Stimulated activated CD4-positive, alpha-beta T cell treated with anti-CD3 and anti-CD28 coated beads, Interleukin-2, amount 100 ng/mL, for 24 hours (primary cell): ENCODE measurements at places on chromosomes 11 and 22.

DNA sequence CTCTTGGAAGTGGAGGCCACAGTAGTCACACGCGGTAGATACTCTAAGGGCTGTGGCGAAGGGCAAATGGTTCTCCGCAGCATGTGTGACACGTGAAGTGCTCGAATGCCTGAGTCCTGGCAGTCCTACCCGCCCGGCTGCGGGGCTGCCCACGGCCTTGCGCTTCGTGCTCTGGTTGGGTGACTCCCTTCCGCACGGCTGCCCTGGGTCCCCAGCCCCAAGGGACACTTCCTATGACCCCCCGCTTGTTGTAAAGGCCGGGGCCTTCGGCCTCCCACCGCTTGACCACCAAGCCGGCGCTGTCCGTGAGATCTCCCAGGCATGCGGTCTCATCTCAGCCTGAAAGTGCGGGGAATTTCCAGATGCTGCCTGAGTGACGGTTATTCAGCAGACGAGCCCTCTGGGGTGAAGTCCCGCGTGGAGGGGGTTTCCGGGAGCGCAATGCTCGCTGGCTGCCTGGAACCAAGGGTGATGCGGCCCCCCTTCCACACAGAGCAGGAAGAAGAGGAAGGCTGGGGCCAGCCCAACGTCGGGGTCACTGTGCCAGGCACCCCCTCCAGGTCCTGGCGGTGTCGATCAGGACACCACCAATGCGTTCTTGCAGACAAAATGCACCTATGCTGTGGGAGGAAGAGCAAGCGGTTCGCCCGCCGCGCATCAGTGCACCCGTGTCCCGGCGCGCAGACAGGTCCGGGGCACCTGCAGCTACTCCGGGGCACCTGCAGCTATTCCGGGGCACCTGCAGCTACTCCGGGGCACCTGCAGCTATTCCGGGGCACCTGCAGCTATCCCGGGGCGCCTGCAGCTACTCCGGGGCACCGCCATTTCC, 171.2 kb downstream of the OPCML start:
- no peak for DNase-seq

- DNase-seq, result no peak
Observed at GRCh38 chr11:64759722-64760719, at the start of gene PYGM. Gene PYGM, minus strand, starts transcription at chr11:64759974. Its CDS starts 76 bp downstream, at chr11:64759898.

- DNase-seq, result no peak
Observed at GRCh38 chr22:25741692-25742626, at the start of gene MYO18B. Gene MYO18B, plus strand, starts transcription at chr22:25742188. Its CDS starts 18,905 bp downstream, at chr22:25761093.

GRCh38 chr11:131311776-131312514, 58.5 kb upstream of the NTM start:
- DNase-seq, result no peak

- no peak for DNase-seq
Observed at GRCh38 chr11:78762105-78762504, 187.4 kb upstream of the NARS2 start.

- no peak for DNase-seq
Observed at GRCh38 chr11:16793009-16793408, 54.6 kb downstream of the C11orf58 start.

- no peak for DNase-seq
Observed at GRCh38 chr11:126963603-126964363, 36.8 kb downstream of the KIRREL3 start.

DNA sequence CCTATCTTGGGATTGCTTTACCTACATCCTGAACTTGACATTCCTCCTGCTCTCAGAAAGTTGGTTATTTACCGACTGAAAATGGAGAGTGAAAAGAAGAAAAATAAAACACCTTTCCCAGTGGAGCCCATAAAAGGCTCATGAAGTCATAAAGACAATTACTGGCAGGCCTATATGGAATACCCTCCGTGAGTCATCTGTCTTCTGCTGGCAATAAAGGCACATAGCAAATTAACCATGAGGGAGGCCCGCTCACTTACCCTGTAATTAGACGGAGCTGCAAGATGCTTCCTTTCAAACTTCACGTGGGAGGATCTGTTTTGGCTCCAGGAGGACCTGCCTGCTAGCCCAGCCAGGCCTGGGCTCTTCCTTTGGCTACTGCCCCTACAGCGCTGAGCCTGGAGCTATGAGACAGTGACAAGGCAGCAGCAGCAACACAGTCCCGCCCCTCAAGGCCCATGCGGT, 540.4 kb downstream of the BUD13 start:
- no peak for DNase-seq

DNA sequence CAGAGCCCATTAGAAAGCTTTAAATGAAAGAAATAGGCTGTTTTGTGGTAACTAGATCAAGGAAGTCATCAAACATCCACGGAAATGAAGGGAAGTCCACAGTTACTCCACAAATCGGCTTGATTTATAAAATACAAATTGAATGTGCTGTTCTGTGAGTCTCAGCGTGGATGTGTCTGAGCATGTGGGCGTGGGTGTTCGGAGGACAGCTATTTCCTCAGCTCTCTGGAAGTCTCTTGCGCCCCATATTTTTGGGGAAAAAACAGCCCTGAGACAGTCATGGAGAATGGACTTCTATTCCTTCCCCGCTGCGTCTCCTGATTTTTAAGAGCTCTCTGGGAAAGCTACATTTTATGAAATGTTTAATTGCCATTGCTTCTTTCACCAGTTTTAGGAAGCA, 144.4 kb downstream of the EFCAB6 start:
- no peak for DNase-seq

DNA sequence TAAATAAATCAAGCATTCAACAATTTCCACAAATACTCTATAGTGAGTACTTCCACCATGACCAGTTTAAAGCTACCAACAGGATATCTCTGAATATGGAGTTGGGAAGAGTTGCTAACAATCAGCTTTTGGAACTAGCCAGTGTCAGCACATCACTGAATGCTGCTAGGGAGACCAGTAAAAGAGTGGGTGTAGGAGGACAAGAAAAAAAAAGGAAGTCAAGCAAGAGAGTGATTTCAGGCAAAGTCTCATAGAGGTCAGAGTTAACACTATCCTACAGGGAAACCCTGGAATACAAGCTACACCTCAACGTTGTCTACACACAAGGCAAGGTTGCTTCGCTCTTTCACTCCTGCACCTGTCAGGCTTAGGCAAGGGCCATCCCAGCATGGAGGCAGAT, 24.2 kb downstream of the EIF3F start:
- DNase-seq, result no peak

GRCh38 chr11:82818409-82819043, 81.7 kb downstream of the PRCP start:
- DNase-seq, result no peak

GRCh38 chr11:73154178-73154577, 12.1 kb upstream of the FCHSD2 start:
- DNase-seq, result no peak

- DNase-seq, result no peak
Observed at GRCh38 chr11:90930252-90930651, 707.4 kb upstream of the CHORDC1 start.

- no peak for DNase-seq
Observed at GRCh38 chr11:26399336-26399735, 67.4 kb downstream of the ANO3 start.

GRCh38 chr22:29786031-29786430, 18.9 kb downstream of the UQCR10 start:
- no peak for DNase-seq

GRCh38 chr22:17672417-17672991, 33.9 kb downstream of the BCL2L13 start:
- DNase-seq, result peak; percentile 6

DNA sequence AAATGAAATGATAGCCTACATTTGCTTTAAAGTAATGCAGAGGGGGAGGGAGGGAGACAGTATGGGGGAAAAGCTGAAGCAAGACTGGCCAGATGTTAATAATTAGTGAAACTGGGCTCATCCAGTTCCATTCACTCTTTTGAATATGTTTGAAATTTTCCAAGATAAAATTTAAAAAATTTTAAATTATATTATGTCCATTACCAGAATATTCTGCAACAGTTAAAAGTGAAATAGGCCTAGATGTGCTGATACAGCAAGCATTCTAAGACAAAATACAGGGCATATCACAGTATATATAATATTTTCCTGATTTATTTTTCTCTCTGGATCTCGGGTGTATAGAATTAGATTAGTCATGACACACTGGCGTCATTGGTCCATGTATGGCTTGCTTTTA, 13.6 kb upstream of the ZNRF3 start:
- no peak for DNase-seq

GRCh38 chr11:112583261-112583893, 322.7 kb upstream of the PLET1 start:
- DNase-seq, result no peak

GRCh38 chr11:45021001-45021400, 70.3 kb upstream of the TP53I11 start:
- no peak for DNase-seq

DNA sequence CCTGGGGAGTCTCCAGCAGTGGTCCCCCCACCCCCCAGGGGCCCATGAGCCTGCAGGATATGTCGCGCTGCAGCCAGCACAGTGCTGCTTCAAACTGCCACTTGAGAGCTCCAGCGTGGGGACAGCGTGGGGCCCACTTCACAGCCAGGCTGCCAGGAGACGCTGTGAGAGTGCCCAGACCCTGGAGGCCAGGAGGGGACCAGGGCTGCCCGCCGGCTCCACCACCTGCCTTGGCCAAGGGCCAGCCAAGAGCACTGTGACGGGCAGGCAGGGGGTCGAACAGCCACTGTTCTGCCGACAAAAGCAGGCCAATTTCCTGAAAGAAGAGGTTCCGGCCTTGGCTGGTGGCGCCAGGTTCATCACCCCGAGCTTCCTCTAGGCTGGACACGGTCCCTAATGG, 60.2 kb downstream of the FLRT1 start:
- no peak for DNase-seq

GRCh38 chr22:27264184-27264583, 537.4 kb downstream of the MN1 start:
- no peak for DNase-seq

DNA sequence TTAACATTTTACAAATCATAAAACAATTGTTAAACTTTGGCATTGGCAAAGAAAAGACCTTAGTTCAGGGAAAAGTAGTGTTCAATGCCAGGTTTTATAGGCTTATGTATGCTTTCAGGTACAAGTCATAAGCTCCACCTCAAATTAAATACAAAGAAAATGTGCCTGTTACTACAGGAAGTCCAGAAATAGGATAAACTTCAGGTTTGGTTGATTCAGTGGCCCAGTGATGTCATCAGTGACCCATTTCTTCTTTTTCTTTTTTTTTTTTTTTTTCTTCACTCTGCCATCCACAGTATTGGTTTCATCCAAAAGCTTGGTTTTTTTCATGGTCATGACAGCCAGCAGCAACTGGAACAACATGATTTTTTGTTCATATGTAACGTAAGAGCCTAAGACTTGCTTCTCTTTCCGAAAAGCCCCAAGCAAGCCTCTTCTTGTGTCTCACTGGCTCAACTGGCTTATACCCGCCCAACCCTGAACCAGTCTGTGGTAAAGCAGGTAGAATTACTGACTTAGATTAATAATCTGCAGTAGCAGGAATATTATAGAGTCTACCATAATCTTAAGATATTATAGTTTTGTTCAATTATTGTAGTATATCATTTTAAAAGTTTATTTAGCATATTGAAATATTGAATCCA, 46.2 kb downstream of the TTC17 start:
- no peak for DNase-seq

DNA sequence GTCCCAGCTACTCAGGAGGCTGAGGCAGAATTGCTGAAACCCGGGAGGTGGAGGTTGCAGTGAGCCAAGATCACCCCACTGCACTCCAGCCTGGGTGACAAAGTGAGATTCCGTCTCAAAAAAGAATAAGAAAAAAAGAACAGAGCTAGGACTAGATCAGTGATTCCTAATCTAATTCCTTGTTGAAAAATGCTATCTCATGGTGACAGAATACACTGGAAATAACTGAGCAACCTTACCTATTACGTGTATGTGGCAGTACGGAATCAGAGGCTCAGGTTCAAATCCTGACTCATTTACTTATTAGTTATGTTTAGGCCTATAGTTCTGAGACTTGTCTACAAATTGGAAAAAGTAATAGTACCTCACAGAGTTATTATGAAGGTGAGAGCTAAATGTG, 19.5 kb upstream of the RCE1 start:
- no peak for DNase-seq

GRCh38 chr11:12790861-12791616, 116.8 kb downstream of the TEAD1 start:
- DNase-seq, result no peak

GRCh38 chr11:46845440-46845739, 690 bp downstream of the CKAP5 start:
- DNase-seq, result no peak

GRCh38 chr11:61645179-61645868, 34.9 kb upstream of the DAGLA start:
- DNase-seq, result no peak

GRCh38 chr11:41246399-41246745, 213.1 kb downstream of the LRRC4C start:
- no peak for DNase-seq

DNA sequence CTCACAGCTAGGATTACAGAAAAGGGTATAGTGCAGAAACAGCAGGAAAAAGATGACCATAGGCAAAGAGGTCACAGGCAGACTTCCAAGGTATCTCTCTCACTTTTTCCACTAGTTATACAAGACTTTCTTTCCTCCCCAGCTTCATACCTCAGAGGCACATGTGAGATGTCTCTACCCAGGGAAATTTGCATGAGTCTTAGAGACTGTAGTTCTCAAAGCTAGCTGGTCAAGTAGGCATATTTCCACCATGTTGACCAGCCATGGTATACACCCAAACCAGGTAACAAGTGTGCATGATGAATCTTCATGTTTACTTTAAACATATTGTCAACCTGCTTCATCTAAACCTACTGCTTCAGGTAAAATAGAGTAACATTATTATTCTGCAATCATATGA, 27.9 kb downstream of the PRMT3 start:
- DNase-seq, result no peak

DNA sequence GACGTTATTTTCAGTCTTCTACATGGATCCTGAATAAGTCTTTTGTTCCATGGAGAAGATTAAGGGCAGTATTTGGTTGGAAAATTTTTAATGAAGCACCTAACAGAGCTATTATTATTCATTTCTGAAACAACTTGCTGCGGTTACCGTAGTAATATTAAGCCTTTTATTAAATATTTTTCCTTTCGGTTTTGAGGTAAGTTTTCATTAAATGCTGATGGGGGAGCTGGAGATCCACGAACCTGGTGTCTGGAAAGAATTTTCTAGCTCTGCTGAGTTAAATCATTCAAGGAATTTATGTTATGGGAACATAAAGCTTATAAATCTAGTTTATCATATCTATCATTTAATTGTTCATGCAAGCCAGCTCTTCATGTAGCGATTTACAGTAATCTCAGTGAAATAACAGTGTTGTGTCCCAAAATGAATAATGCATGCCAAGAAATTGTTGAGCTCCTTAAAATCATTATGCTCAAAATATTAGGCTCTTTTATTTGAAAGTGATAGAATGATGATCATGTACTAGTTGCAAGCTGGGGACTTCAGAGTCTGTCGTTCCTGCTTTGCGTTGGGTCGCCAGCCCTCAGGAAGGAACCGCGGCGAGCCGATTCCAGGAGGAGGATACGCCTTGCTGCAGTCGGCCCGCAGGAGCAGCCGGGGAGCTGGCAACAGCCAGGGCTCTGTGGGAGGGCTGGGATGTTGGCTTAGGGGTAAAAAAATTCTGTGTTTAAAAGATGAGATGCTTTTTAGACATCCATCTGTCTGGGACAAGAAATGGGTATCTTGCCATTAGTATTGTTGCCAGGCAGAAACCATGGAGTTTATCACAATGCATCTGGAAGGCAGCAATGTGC, 83.1 kb downstream of the TBC1D22A start:
- no peak for DNase-seq
